ENCODE measurements at places on chromosomes 2 and 18.

DNA sequence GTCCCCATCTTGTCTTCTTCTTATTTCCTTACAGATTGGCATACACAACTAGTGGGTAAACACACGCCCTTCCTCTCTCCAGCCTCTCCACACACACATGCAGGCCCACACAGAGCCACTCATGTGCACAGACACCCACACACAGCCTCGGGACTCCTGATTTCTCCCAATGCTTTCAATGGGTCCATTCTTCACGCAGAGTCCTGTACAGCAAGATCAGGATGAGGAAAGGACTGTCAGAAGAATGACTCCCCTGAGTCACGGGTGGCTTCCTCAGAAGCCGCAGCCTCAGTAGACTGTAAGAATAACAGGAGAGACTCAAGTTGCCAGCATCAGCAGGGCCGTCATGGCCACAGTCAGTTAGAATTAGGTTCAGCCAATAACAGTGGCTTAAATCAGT lies 109.1 kb upstream of the GLI2 start:
- no peak for ATAC-seq

DNA sequence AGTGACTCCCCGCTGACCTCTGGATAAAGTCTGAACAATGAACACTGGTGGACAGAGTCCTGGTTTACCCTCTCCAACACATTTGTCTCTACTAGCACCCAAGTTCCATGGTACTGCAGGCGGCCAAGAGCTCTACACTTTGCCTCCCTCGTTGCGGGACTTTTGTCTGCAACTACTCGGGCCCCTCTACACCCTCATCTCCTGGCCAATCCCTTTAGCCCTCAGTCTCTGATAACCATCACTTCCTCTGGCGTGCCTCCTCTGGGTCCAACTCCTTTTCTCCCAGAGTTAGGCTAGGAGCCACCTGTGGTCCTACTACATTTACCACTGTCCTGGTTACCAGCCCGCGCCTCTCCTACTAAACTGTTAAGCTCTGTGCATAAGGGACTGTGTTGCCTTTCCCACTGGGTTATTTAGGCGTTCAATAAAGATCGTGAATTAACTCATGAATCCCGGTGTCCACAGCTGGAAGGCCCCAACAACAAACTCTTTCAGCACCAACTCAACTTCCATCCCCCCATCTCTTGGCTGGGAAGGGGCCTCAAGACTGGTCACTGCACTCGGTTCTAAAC lies 757 bp downstream of the HDHD2 start:
- ATAC-seq: peak; percentile 17

GRCh38 chr2:85988175-85988913 lies 99.6 kb upstream of the ST3GAL5 start:
- ATAC-seq: no peak

DNA sequence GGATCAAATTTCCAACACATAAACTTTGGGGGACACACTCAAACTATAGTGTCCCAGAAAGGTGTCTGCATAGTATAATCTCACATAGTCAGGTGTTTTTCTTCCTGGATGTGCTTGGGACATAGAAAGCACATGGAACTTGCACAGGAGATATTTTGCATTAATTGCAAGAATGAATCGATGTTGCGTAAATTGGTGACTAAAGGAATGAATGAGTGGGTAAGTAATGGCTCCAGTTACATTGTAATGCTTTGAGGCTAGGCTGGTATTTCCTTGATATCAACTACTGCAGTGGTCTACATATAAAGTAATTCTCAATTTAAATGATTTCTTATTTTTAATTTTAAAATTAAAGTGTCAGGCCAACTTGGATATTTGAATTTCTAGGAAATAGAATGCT lies 53.4 kb downstream of the SH3RF3 start:
- ATAC-seq: no peak

DNA sequence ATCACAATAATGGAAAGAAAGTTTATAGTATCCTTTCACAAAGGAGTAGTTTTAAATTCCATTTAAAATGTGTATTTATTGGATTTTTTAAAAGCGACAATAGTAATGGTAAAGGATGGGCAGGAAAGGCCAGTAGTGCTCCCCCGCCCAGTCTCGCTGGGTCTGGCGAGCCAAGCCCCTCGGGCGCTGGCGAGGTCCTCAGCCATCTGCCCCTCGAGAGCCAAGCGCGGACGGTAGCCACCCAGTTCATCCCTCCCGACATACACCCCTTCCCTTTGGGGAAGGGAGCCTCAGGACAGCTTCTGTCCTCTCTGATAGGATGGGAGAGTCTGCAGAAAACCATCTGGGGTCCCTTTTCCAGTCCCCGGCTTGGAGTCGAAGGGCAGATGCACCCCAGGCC lies 45.2 kb downstream of the BOLA3 start:
- ATAC-seq: no peak

DNA sequence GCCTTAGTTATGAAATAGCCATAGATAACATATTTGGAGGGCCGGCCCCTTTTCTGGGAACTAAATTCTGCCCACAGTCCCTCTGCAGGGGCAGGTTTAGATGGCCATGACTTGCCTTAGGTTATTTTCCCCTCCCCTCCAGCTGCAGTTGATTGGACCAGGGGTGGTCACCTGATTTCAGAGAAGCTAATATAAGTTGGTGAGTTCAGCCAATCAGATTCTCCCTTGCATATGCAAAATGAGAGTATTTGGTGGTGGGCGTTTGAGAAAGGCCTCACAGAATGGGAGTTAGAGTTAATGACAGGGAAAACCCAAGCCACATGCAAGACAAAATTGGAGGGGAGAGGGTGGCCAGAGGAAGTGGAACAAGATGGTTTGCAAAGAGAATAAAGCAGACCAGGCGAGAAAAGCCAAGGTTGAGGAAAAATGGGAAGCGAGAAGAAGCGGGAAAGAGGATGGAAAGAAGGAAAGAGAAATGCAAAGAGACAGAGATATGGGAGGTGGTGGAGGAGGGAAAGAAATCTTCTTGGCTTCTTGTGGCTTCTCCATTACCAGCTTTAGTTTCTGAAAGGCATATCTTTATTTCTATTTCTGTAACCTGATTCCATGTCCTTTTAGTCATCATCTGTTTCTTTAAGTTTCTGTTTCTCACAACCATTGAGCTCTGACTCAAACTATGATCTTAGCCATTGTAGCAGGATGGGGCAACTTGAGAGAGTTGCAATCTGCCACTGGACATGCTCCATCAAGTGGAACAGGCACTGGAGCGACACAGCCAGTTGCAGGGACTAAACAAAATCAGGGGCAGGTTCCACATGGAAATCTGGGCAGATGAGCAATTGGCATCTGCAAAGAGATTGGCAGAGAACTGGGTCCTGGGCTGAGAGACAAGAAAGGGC lies 108.1 kb upstream of the SIX3 start:
- ATAC-seq: no peak

DNA sequence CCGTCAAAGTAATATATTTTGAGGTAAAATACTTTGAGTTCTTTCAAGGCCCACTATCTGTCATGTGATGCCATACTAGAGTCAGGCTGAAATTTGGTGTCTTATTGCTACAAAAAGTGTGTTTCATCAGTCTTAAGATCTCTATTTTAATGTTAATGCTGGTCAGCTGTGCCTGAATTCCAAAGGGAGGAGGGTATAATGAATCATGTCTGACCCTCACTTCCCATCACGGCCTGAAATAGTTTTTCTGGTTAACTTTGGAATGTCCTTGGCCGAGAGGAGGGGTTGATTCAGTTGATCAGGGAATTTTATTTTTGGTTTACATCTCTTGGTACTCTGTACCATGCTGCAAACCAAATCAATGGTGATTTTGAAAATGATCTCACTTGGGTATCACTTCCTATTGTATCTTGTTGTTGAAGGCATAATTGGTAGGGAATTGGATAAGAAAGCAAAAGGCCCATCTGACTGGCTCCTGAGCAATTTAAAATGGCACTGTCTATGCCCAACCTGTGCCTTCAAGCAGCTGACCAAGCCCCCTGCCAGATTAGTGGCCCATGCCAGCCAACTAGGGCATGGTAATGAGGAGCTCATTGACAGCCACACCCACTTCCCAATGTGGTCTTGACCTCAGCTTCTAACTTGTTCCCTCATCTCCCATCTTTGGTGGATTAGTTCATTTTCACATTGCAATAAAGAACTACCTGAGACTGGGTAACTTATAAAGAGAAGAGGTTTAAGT lies 6.1 kb upstream of the SLC35F5 start:
- peak; percentile 86 for ATAC-seq

DNA sequence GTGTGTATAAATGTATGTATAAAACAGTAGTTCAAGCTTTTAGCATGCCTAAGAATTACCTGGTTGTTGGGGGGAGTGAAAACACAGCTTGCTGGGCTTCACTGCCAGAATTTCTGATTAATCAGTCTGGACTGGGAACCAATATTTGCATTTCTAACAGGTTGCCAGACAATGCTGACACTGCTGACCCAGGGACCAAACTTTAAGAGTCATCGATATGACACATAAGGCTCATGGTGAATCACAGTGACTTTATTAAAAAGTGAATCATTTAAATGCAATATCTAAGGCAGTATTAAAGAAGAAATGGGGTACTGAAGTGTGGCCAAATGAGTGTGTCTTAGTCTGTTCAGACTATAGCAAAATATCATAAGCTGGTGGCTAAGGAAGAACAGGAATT lies 195.9 kb upstream of the DTNA start:
- no peak for ATAC-seq

GRCh38 chr2:234980451-234981187 lies 28.8 kb downstream of the SH3BP4 start:
- ATAC-seq: peak; percentile 9

- ATAC-seq: no peak
These were observed 7.2 kb downstream of the PTPN4 start for GRCh38 chr2:119766944-119767343.

DNA sequence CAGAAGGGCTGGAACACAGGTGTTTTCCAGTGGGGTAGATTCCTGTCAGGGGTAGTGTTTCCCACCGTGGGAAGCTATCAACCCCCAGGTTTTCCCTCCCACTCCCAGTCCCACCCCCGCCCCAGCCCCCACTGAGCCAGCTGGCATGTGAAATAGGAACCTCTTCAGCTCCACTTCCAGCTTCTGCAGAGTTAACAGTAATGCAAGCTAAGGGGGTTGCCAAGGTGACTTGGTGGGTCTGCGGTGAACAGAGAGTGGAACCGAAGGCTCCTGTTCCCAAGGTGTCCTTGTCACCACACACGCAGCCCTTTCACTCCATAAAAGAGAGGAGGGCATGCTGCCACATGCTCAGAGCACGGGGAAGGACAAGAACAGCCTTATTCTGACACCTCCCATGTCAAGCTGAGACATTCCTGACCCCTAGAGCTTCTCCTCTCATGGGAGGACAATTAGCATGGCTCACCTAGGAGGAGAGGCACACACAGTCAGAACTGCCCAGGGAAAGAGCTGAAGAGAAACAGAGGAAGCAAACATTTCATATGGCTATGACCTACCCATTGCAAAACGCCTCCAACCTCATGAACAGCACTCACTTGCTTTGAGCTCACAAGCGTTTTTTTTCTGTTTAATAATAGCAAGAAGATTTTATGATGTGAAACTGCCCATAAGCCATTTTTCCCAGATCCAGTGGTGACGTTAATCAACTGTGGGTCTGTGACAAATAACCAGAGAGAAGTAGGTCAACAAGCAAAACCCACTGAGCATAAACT lies 39.8 kb upstream of the TBC1D8 start:
- no peak for ATAC-seq

GRCh38 chr2:138596403-138596802 lies 94.8 kb downstream of the SPOPL start:
- no peak for ATAC-seq

- no peak for ATAC-seq
These were observed 5.7 kb downstream of the SERPINB8 start for GRCh38 chr18:63975628-63976027.

GRCh38 chr2:118417406-118418120 lies 329.3 kb downstream of the INSIG2 start:
- ATAC-seq: no peak

DNA sequence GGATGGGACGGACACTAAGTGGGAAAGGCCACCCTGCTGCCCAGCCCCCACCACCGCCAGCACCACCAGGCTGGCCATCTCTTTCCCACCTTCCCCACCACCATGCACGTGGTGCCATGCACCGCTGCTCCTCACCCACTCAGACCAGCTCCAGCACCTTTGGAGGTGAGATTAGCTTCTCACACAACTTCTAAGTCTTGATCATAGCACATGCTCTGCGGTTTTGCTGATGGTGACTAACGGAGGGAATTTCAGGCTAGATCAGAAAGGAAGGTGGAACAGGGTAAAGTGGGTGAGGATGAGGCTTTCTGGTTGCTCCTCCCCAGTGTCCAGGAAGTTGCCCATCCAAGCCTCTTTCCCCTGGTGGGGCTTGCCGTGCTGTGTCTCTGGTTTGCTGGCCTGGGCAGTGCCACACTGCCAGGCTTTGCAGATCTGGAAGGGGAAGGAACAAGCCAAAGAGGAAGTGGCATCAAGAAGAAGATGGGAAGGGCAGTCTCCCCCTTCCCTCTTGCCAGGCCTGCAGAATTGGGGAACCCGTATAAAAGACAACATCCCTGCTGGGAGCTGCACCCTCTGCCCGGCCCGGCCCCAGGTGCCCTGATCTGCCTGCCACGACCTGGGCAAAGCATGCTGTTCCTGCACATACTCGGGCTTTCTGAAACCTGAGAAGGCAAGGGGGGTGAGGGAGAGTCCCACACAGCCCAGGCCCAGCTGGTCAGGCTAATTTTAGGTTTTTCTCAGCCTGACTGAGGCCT lies 44.3 kb upstream of the CAB39 start:
- ATAC-seq: peak; percentile 67

GRCh38 chr18:8277270-8277669 lies 332.0 kb upstream of the RAB12 start:
- ATAC-seq: no peak

- ATAC-seq: peak; percentile 72
These were observed 174.0 kb downstream of the TGIF1 start for GRCh38 chr18:3623769-3624545.

DNA sequence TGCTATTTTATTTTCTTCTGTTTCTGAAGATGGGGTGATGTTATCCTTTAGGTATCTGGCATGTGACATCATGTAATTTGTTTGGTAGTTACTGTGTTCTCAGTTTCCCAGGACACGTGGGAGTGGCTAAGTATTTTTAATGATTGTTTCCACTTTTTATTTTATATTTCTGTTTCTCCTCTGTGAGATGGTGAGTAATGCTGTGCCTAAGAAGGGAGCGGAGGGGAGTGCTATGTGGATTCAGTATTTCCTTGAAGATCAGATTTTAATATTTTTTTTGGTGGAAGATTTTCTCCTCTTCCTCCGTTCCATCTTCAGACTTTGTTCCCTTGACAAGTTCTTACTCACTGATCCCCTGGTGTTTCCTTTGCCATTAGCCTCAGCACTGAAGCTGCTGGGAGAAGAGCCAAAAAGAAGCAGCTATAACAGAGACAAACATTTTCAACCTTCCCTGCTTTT lies 180.0 kb upstream of the MMADHC start:
- peak; percentile 81 for ATAC-seq

DNA sequence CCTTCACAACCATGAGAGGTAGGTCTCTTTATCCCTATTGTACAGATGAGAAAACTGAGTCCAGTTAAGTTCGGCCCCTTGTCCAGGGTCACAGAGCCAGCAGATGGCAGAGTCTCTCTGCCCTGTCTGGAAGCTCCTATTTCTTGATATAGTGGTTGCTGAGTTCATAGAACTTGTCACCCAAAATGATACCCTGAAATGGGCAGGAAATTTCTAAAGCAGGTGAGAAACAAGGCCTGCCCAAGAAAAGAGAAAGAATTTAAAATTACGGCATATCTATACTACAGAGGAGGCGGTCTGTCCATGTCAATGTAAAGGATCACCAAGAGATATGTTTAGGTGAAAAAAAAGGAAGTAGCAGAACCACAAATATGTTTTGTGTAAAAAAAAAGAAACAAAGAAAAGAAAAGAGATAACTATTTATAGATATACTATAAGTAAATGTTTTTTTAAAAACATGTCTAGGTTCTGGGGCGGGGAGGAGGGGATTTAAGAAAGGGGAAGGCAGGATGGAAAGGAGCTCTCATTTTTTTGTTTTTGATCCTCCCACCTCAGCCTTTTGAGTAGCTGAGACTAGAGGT lies 39.8 kb downstream of the MYO7B start:
- ATAC-seq: no peak

GRCh38 chr2:138274421-138275291 lies 226.9 kb upstream of the SPOPL start:
- ATAC-seq: peak; percentile 27

Data from SK-N-SH treated with all-trans-retinoic acid at 6 μM for 48 hours (cell line).